ENCODE measurements at places on chromosomes 7 and 10. TPM values are rescaled to one million over a fixed set of nuclear protein-coding genes. Genes with fewer than 3 reads are reported as not detected.

The PLAU gene
- 8.1 TPM for total RNA-seq

DNA sequence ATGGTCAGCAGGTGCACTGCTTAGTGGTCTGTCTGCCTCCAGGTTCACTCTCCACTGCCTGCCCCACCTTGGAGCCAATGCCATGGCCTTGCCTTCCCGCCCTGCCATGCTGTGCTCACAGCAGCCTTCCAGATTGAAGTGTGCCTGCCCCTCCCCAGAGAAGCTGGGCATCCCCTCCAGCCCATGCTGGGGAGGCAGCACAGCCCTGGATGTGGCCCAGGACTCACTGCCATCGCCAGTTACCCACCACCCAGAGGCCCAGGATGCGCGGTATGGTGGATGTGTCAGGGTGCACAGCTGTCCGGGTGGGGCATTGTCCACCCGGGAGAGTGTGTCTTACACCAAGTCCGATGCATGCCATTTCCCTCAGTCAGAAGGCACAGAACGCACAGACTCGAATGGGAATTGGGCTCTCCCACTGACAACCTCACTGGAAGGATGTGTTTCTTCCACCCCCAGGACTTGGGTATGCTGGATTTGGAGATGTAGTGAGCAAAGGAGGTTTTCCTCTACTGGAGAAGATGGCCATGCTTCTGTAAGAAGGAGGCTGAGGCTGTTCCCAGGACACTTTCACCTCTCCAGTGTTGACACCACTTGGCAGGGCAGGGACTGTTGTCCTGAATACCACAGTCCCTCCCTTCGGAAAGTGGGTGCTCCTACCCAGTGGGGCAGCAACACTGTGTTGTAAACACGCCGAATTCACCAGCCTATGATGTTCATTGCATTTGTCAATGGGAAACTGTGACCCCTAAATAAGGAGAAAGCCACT is 122.0 kb downstream of the ADARB2 start:
- H3K4me1 ChIP-seq: peaks cover 6% of the 10 kb centered on the region
- no peaks in the 10 kb centered on the region for H3K27me3 ChIP-seq
- no peaks in the 10 kb centered on the region for H3K36me3 ChIP-seq
- no peak overlapping the region for H3K4me3 ChIP-seq

- H3K27me3 ChIP-seq: no peaks in the 10 kb centered on the region
- no peak overlapping the region for H3K27ac ChIP-seq
- H3K36me3 ChIP-seq: no peaks in the 10 kb centered on the region
These were observed 73.2 kb upstream of the KLF6 start for GRCh38 chr10:3858051-3858845.

DNA sequence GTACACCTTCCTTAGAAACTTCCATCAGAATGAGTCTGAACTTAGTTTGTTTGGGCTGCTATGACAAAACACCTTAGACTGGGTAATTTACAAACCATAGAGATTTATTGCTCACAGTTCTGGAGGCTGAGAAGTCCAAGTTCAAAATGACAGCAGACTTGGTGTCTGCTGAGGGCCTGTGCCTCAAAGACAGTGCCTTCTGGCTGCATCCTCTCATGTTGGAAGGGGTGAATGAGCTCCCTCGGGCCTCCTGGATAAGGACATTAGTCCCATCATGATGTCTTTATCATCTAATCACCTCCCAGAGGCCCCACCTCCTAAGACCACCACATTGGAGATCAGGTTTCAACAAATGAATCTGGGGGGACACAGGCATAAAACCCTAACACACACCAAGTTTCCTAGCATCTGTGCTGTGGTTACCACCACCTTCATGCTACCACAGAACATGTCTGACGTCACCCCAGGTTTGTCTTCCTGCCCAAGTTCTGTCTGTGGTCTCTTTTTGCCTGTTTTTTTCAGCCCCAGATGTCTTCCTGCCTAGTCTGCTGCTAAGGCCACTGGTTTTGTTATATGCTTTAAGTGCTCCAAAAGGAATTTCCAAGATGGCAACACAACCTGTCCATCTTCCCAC is 150.9 kb upstream of the COBL start:
- no peaks in the 10 kb centered on the region for H3K4me1 ChIP-seq
- no peaks in the 10 kb centered on the region for H3K36me3 ChIP-seq
- H3K27ac ChIP-seq: no peak overlapping the region
- no peak for DNase-seq
- no peak overlapping the region for H3K4me3 ChIP-seq

GRCh38 chr10:22321156-22321923 is 441 bp downstream of the BMI1 start:
- peak; percentile 88 for DNase-seq
- peak overlapping the region; percentile 66 for H3K27ac ChIP-seq
- H3K27me3 ChIP-seq: peaks cover 77% of the 10 kb centered on the region

- no peaks in the 10 kb centered on the region for H3K27me3 ChIP-seq
- peaks cover 20% of the 10 kb centered on the region for H3K4me1 ChIP-seq
- peak overlapping the region; percentile 18 for H3K4me3 ChIP-seq
- H3K27ac ChIP-seq: no peak overlapping the region
- no peaks in the 10 kb centered on the region for H3K36me3 ChIP-seq
These were observed 345.0 kb upstream of the KLF6 start for GRCh38 chr10:4129866-4130477.

The SLF2 gene
- total RNA-seq: 38.9 TPM

The LRRC17 gene
- 0.18 TPM for total RNA-seq

The CPVL gene
- total RNA-seq: 35.6 TPM

- H3K27ac ChIP-seq: no peak overlapping the region
- peak; percentile 35 for DNase-seq
- H3K4me1 ChIP-seq: peaks cover 19% of the 10 kb centered on the region
These were observed 19.7 kb downstream of the CALML5 start for GRCh38 chr10:5479481-5480161.

The FKBP6 gene
- not detected for total RNA-seq

GRCh38 chr7:977326-978048 is 2.1 kb upstream of the COX19 start:
- no peak overlapping the region for H3K4me3 ChIP-seq
- H3K27ac ChIP-seq: peak overlapping the region; percentile 93
- H3K4me1 ChIP-seq: peaks cover 4% of the 10 kb centered on the region
- H3K27me3 ChIP-seq: no peaks in the 10 kb centered on the region

DNA sequence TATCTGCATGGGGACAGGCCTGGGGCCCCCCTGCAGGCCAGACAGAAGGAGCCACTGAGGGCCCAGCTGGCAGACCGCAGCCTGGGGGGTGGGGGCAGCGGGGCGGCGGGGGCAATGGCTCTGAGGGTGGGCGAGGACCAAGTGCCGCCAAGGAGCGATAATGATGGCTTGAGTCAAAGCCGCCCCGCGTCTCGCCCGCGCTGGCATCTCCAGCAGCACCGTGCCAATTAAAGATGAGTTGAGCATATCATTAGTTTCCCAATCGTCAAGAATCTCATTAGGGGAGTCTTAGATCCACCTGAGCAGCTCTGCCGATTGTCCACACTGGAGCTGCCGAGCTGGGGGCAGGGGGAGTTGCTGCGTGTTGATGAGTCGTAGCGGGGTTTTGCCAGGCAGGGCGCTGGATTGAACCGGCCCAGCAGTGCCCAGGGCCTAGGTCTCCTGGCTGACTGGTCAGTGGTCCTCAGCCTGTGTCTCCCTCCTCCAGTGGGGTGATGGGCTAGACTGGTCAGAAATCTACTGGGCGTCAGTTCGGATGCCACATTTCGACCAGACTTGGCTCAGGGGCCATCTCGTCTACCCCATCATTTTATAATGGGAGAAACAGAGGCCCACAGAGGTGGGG is 41.0 kb upstream of the PSMG3 start:
- no peak overlapping the region for H3K27ac ChIP-seq
- no peak for DNase-seq
- no peaks in the 10 kb centered on the region for H3K27me3 ChIP-seq
- H3K36me3 ChIP-seq: no peaks in the 10 kb centered on the region
- H3K4me3 ChIP-seq: no peak overlapping the region

- no peak overlapping the region for H3K4me3 ChIP-seq
- no peaks in the 10 kb centered on the region for H3K4me1 ChIP-seq
- H3K27me3 ChIP-seq: no peaks in the 10 kb centered on the region
These were observed 42.1 kb upstream of the WIPF3 start for GRCh38 chr7:29764227-29764626.

DNA sequence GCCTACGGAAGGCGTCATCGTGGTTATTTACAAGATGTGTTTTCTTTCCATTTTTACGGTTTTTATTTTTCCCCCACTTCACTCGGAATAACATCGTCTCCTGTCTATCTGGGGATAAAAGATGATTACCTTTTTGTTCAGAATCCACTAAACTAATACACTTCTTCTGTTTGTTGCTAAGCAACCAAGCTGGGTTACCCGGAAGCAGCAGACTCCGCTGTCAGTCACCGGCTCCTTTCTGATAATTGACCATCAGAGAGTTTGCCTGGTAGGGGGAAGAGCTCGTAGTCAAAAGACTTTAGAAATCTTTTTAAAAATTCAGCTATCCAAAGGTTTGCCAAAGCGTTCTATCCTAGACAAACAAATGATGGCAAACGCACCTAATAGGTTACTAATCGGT is 75.0 kb upstream of the SFMBT2 start:
- no peak for DNase-seq
- peaks cover 13% of the 10 kb centered on the region for H3K4me1 ChIP-seq
- H3K36me3 ChIP-seq: no peaks in the 10 kb centered on the region
- no peak overlapping the region for H3K4me3 ChIP-seq
- H3K27ac ChIP-seq: no peak overlapping the region
